ENCODE measurements at places on chromosomes 5 and 9.

- peak; percentile 37 for DNase-seq
These were observed 98.0 kb downstream of the OR2K2 start for GRCh38 chr9:111231801-111232580.

DNA sequence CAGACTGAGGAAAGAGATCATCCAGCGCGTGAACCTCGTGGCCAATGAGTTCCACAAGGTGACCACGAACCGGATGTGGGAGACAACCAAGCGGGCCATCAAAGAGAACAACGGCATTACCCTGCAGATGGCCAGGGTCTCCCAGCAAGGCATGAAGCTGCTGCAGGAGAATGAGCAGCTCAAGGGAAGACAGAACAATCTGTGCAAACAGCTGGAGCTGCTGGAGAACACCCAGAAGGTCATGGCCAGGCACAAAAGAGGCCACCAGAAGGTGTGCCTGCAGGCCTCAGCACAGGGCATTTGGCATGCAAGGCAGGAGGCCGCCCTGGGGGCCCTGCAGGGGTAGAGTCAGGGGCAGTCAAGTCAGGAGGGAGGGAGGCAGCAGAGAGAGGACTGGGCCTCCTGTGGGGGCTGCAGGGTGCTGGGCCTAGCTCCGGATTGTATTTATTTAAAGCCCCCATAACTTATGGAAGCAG is 4.2 kb downstream of the PTRH1 start:
- DNase-seq: peak; percentile 27

- DNase-seq: no peak
These were observed 61.4 kb downstream of the NXNL2 start for GRCh38 chr9:88596376-88596775.

DNA sequence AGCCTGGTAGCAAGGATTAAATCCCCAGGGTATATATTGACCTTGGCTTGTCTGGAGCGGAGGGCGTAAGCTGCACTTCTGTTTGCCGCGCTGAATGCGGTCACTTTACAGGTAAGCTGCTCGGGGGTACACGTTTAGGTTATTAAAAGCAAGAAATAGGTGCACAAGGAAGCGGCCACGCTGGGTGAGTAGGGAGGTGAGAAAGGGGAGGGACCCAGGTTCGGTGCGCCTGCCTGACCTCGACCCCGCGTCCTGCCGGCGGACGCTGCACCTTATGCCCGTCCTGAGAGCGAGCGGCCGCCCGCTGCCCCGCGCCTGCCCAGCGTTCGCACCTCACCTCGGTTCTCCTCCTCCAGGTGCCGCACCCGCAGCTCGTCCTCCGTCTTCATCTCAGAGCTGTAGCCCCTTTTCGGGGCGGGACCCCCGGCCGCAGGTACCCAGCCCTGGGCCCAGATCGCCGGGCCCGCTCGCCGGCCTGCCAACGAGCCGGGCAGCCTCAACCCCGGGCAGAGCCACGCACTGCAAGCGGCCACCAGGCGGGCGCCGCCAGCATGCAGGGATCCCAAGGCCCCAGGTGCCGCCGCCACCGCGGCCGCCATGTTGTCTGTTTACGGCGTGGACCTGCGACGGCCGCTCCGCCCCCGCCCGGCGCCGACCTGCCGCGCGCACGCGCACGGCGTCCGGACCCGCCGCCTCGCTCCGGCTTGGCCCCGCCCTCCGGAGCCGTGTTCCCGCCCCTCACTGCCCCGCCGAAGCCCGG is at the start of gene AUH:
TSS of gene AUH (minus strand) at position 628 of the 760 bp plus-strand sequence. CDS start at position 599, 29 bp downstream.
- DNase-seq: peak; percentile 87

GRCh38 chr9:6142799-6143454 is 72.7 kb upstream of the IL33 start:
- no peak for DNase-seq

DNA sequence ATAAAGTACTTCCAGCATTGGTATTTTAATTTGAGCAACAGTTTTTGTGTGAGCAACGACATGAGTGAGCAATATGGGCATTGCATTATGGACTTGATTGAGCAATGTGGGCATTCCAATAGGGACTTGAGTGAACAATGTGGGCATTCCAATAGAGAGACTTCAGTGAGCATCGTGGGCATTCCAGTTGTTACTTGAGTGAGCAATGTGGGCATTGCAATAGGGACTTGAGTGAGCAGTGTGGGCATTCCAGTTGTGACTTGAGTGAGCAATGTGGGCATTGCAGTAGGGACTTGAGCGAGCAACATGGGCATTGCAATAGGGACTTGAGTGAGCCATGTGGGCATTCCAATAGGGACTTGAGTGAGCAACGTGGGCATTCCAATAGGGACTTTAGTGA is 52.2 kb downstream of the ZCCHC7 start:
- no peak for DNase-seq

DNA sequence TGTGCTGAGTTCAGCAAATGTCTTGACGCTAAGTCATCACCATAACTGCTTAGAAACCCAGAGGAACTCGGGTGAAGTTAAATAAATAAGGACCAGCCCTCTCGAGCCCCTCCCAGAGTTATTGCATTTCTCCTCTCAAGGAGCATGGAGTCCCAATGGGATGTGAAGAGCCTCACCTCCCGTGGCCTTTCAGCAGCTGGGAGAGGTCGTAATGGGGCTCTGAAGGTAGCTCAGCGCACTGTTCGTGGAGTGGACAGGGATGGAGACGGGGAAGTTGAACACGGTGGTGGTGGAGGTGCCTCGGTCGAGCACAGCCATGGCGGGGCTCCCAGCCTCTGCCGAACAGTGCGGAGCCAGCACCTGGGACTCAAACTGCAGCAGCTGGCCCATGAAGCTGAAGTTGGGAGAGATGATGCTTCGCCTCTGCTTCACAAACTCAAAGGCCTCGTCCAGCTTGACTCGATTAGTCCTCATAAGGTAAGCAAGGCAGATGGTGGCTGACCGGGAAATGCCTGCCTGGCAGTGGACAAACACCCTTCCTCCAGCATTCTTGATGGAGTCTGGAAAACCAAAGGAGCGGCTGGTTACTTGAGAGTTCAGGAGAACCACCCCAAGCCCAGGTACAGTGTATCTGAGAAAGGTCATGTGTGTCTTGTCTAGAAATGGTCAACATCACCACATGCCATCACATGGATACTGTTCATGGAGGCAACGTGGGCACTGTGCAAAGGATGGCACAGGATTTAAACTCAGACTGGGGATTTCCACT is 2.2 kb downstream of the DUSP1 start:
- DNase-seq: no peak

DNA sequence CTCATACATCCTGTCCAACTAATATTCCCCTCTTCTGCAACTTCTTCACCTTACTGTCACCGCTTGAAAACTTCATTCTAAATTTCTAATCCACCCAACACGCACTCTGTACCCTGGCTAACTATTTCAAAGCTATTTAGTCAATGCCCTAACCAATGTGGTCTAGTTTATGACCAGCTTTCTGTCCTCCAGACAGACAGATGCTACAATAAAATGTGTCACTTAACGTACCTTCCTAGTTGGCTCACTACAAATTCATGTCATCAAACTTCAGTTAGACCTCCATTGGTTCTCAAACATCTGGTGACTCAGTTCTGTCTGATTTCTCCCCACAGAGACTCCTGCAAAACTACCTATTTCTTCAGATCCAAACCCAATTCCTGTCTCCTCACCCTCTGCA is 57.7 kb downstream of the FAM13B start:
- no peak for DNase-seq

- DNase-seq: no peak
These were observed 298.0 kb upstream of the MSX2 start for GRCh38 chr5:174426388-174426787.

GRCh38 chr9:5042661-5043178 is 57.6 kb downstream of the JAK2 start:
- DNase-seq: no peak

DNA sequence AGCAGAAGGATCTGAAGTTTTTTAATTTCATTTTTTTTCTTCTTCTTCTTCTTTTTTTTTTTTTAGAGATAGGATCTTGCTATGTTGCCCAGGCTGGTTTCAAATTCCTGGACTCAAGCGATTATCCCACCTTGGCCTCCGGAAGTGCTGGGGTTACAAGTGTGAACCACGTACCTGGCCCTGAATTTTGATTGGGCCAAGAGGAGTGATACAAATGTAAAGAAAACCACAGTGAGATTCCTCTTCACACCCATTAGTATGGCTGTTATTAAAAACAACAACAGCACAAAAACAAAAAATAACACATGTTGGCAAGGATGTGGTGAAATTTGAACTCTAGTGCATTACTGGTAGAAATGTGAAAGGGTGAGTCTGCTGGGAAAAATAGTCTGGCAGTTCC is 79.1 kb downstream of the KLF4 start:
- DNase-seq: no peak

DNA sequence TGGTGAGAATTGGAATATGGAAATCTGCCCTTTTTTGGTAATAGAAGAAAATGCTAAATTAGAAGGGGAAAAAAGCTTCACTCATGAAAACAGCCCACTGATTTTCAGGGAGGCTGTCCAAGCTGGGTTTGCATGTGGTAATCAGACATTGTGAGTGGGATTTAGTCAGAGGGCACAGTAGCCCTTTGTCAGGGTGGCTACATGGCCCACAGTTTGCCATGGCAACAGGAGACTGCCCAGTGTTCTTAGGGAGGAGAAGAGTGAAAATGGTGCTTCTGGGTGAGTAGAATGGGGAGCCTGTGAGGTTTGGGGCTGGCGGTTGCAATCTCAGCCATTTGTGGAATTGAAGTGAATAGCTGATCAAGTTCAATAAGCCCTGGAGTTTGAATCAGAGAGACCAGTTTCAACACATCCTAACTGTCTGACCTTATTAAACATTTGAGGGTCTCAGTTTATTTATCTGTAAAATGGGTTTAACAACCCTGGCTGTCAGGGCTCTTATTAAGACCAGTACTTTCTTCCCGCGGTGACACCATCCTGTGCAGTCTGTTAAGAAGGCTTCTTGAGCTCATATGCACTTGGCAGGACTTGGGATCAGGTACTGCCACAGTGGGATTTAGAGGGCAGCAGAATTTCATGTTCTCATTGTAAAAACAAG is 107.6 kb upstream of the TNC start:
- no peak for DNase-seq

DNA sequence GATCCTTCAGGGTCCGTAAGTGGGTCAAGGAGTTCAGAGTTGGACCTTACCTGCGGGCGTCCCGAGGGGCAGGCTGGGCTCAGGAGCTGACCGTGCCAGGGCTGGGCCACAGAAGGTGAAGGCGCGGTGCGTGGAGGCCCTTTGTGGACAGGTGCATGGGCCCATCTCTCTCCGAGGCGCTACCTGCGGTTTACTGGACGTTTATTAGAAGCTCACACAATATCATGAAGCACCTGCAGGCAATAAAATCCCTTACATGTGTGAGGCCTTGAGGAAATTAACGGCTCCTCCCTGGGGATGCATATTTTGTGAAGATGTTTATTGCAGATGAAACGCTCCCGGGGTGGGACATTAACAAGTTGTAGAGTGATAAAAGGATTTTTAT is 79.8 kb upstream of the LMX1B start:
- no peak for DNase-seq

DNA sequence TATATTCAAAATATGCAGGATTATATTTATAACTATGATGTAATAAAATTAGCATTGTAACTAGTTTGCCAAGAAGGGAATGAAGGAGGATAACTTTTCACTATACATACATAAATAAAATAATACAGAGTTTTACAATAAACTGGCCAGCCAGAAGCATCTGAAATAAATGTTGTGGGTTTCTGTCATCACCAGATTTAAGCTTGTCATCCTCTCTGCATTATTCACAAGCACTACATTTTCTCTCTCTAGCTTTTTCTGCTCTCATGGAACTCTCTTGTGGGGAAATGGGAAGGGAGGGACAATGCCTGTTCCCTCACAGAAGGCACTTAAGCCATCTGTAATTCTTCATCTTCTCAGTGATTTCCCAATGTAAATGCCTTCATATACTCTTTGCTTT is 626.8 kb downstream of the SEMA5A start:
- no peak for DNase-seq

DNA sequence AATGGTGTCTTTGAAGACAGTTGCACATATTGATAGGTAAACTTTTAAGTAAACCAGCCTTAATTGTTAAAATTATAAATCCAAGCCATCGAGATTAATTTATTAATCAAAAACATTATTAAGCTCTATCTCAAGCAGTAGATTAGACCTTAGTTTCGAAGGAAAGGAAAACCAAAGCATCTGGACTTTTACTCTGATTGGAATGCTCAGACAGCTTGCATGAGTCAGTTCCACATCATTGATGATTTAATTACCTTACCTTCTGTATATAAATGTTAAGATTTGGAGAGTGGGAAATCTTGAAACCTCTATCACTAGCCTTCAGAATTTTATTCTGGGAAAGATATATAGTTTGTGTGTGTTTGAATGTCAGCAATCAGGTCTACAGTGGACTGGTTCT is 23.9 kb downstream of the DCP2 start:
- DNase-seq: no peak

DNA sequence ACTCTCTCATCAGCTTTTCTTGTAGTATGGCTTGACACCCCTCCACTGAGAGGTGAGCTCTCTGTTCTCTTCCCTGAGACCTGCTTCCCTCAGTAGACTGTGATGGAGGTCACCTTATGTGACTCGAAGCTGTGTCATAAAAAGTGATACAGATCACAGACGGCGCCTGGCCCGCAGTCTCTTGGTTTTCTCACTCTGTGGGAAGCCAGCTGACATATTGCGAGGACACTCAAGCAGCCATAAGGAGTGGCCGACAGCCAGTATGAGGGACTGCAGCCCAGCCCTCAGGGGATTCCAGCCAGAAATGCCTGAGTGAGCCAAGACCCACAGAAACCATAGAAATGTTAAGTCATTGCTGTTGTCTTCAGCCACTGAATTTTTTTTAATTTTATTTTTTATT is 38.0 kb downstream of the GADD45G start:
- DNase-seq: no peak

DNA sequence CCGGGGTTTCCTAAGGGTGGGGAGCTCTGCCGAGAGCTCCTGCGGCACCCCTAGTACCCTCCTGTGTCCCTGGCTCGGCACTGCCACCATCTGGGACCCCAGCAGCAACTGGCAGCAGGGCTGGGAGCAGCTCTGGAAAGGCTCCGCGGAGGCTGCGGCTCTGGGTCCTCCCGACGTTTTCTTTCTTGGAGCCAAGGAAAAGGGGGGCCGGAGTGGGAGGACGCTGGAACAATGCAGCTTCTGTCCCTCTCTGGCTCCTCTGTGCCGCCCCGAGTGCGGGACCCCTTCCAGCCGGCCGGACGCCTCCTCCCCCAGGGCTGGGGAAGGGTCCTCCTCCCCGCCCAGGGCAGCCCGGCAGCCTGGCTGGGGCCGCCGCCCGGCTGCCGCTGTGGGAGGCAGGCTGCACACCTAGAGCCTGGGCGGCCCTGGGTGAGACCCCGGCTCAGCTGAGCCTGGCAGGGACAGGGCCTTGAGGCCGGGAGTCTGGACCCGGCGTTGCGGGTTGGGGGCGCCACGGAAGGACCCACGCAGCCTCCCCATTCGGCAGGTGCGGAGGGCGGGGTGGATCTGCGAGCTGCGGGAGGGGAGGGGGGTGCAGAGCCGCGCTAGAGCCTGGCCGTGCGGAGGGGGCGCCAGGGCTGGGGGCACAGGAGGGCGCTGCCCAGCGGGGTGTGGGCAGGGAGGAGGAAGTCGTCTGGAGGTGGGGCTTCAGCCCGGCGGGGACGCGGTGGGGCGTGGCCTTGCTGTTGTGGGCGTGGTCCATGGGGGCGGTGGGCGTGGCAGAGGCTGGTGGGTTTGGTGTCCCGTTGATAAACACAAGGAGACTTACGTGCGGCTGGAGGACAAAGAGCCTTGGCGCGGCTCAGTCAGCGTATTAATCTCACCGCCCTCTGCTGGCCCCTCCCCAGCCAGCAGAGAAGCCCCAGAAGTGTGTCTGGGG is 15.1 kb downstream of the GPSM1 start:
- peak; percentile 72 for DNase-seq

Measured in GM12865 (cell line).